ENCODE measurements at places on chromosomes 4 and X.

GRCh38 chr4:170400361-170400760 lies 310.6 kb upstream of the AADAT start:
- DNase-seq = no peak

DNA sequence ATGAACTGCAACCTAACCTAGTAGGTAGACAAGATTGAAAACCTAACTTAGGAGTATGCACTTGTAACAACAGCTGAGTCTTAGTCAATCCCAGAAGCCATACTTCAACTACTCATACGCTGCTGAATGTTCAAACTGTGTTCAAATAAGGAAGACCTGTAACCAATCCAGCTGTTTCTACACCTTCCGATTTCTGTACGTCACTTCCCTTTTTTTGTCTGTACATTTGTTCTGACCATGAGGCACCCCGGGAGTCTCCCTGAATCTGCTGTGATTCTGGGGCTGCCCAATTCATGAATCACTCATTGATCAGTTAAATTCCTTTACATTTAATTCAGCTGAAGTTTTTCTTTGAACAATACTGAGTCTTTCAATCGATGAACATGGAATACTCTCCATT lies 89.5 kb downstream of the BMP3 start:
- DNase-seq = no peak

DNA sequence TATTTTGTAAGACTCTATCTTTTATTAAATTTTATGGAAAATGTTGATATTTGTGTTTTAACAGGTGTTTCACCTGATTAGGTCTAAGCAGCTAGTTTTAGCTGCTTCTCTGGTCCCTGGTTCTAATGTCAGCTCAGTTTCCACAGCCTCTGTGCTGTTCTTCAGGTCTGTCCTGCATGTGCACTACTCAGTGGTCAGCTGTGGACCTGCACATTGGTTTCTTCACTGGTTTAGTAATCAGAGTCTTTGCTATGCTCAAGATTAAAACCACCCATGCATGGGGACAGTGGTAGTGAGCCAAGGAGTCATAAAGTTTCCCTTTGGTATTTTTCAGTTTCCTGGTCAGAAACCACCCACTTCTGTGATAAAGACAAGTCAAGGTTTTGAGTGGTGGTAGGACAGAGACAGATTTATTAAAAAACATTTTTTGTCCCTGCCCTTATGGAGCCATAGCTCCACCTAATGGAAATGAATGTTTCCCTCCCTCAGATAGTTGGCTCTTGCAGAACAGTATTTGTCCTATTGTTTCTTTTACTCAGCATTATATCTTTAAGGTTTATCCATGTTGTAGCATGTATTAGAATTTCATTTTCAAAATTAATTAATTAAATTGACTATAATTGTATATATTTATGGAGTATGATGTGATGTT lies 36.8 kb upstream of the VBP1 start:
- DNase-seq = no peak

GRCh38 chr4:2339458-2340271 lies 77.8 kb upstream of the MXD4 start:
- no peak for DNase-seq

DNA sequence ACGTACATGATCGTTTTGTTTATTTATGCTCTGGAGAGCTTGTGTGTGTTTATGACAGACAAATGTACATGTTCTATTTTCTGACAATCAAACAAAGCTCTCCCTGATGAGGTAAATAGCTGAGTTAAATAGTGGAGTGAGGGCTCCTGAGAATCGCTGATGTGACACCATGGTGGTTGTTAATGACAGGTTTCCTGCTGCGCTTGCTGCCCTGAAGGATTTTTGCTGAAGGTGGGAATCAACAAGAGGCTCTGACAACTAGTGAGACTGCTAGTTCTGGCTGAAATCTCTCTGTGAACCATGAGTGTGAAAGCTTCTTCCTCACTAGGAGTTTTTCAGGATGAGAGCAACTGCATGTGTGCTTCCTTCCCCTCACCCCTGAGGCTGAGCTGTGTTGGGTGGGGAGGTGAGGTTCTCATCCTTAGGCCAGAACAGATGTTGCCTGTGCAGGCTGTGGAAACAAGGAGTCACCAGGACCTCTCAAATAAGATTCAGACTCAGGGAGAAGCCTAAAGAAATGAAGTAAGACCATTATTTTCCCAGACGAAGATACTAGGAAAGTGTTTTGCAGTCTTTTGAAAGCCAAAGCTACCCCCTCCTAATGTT lies 173.4 kb upstream of the JADE1 start:
- no peak for DNase-seq

DNA sequence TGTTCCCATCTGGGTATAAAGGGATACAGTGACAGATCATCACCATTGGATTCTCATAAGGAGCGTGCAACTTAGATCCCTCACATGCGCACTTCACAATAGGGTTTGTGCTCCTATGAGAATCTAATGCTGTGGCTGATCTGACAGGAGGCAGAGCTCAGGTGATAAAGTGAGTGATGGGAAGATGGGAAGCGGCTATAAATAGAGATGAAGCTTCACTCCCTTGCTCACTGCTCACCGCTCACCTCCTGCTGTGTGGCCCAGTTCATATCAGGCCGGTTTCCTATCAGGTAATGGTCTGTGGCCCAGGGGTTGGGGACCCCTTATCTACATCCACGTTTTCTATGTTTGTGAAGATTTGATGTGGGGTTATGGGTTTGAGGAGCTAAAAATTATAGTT lies 43.7 kb downstream of the FAT4 start:
- DNase-seq = no peak

DNA sequence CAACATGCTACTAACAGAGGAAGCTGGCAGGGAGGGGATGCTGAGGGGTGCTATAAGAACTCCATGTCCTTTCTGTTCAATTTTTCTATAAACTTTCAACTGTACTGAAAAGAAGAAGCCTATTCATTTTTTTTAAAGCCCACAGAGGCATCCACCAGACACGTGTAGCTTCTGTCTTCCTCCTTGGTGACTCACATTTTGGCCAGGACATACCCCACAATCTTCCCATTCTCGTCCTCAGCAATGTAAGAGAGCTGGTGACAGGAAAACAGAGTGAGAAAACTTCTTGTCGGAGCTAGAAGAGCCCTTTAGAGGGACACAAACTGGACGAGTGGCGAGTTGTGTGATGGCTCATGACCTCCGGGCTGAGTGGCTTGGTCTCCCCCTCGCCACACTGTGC lies 1.1 kb downstream of the NAA10 start:
- no peak for DNase-seq

- no peak for DNase-seq
Observed at GRCh38 chr4:169103966-169104412, 93.9 kb upstream of the CBR4 start.

- DNase-seq = no peak
Observed at GRCh38 chr4:31334086-31334910, 614.1 kb downstream of the PCDH7 start.

GRCh38 chr4:127698789-127699200 lies 31.4 kb upstream of the SLC25A31 start:
- no peak for DNase-seq

DNA sequence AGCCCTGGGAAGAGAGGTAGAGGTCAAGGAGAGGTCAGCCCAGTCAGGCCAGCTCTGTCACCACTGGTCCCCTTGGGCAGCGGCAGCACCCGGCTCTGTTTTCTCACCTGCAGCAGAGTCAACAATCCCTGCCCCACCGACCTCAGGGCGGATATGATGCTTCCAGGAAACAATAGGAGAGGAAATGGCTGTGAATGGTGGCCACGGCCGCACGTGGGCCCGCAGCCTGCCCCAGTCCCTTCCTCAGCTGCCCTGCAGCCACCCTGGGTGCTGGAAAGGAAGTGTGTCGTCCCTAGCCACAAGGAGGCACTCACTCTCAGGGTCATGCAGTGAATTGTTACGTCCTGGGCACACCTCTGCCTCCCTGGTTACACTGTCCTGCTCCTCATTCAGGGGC lies 92.5 kb upstream of the ENPP6 start:
- no peak for DNase-seq

GRCh38 chr4:8538076-8538702 lies 42.0 kb upstream of the GPR78 start:
- DNase-seq = no peak

- no peak for DNase-seq
Observed at GRCh38 chr4:15746110-15746509, 32.0 kb upstream of the CD38 start.

DNA sequence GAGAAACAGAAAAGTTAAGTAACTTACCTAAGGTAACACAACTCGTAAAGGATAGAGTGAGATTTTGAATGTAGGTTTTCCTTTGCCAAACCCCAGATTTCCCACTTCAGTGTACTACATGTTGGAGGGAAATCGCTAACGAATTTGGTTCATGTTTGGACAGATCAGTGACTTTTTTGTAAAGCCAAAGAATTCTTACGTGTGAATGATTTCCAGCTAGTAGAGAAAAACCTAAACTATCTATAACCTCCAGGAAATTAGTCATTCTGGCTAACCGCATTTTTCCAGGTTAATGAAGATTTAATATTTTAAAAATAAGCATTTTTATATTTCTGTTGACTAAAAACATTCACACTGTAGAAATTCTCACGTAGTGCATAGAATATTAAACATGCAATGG lies 7.2 kb downstream of the TENM3 start:
- no peak for DNase-seq

GRCh38 chr4:12408364-12408763 lies 979.7 kb upstream of the HS3ST1 start:
- DNase-seq = no peak

- no peak for DNase-seq
Observed at GRCh38 chrX:135393051-135393450, 28.7 kb upstream of the SMIM10L2A start.

- DNase-seq = peak; percentile 5
Observed at GRCh38 chrX:43349363-43349762, 306.7 kb upstream of the MAOA start.

DNA sequence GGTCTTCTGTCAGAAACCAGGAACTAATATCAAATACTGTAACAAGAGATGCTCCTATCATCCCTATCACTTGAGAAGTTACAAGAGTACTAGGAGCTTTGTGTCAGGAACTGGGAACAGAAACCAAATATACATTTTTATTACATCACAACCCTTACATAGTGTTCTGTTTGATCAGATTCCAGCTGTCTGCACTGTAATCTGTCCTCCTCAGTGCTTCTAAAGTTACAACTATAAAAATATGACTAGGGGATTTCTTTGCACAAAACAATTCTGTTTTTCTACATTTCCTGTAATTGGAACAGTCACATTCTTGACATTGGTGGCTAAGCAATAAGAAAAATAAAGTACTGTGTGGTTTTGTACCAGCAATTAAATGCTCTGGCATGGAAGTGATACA lies 686.0 kb downstream of the PDHA2 start:
- no peak for DNase-seq

DNA sequence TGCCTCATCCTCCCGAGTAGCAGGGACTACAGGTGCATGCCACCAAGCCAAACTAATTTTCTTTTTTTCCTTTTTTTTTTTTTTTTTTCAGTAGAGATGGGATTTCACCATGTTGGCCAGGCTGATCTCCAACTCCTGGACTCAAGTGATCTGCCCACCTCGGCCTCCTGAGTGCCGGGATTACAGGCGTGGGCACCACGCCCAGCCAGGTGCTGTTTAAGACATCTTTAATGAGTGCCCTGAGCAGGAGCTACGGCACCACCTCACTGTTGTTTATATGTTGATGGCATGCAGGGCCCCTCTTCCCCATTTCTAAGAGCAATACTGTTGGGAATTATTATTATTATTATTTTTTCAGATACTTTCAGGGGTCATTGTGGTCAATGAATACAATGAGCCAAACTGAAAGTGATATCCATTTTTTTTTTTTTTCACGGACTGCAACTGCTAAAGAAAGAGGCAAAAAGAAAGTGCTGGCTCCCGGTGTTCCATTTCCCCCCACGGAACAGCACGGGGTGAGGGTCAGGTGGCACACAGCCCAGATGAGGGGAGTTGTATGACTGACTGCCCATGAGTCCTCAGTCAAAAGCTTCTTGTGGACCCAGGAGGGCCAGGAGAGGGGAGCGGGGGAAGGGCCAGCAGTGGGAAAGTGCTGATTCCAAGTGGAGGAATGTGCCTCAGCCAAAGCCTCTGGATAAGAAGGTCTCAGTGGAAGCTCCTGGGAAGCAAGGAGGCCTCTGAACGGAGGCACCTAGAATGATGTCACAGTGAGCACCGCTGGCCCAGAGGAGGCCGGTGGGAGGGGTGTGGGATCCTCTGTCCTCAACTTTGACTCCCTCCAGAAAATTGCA lies 101.8 kb upstream of the HPF1 start:
- no peak for DNase-seq

DNA sequence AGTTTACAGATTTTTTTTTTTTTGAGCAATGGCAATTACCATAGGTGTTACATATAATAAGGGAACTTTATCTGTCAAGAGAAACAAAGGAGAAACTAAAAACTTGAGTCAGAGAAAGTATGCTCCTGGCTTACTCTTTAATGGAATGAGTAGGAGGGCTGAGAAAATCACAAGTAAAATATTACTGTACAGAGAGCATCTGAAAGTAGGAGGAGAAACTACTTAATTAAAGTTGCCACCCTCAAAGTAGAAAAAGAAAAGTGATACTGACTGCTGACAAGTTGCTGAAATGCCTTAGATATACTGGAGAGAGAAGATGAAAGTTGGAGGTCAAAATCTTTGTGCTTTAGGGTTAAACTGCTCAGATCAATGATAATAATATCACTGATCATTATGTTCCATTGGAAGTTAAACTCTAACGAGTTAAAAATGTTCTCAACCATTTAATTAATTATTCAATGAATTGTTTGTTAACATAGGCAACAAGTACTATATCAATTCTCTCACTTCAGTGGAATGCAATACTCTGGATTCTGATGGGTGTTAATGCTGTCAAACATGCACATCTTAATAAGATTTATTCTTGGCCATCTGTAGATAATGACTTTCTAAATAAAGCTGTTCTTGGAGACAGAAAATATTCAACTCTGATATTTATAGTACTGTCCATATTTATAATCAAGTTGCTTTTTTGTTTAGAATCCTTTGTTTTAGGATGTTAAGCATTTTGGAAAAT lies 61.2 kb upstream of the CAMK2D start:
- no peak for DNase-seq

- DNase-seq = no peak
Observed at GRCh38 chr4:185502386-185502785, 30.9 kb upstream of the CCDC110 start.

DNA sequence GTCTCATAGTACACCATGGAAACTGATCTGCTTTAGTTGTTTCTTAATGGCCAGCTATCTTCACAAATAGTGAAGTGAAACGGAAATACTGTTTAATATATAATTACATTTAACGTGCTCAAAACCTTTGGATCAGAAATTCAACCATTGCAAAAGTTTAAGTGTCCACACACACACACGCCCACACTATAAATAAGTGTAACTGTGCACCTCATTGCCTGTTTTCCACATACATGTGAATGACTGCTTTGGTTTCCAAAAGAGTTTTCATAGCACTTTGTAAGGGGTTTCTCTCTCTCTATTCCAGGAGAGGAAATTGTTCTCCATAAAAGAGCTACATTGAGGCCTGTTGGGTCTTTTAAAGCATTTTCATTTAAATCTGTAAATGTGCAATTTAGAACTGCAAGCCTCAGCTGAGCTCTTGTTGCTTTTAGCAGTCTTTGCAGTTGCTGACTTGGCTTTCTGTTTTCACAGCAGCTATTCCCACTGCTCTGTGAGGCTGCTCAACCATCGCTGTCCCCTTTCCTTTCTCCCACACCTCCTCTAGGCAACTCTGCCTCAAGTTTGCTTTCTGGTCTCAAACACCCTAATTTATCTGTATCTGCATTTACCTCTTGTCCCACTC lies 94.5 kb downstream of the RAPGEF2 start:
- DNase-seq = no peak
